ENCODE measurements at places on chromosomes 16 and 17. TPM values are rescaled to one million over a fixed set of nuclear protein-coding genes. Genes with fewer than 3 reads are reported as not detected.

DNA sequence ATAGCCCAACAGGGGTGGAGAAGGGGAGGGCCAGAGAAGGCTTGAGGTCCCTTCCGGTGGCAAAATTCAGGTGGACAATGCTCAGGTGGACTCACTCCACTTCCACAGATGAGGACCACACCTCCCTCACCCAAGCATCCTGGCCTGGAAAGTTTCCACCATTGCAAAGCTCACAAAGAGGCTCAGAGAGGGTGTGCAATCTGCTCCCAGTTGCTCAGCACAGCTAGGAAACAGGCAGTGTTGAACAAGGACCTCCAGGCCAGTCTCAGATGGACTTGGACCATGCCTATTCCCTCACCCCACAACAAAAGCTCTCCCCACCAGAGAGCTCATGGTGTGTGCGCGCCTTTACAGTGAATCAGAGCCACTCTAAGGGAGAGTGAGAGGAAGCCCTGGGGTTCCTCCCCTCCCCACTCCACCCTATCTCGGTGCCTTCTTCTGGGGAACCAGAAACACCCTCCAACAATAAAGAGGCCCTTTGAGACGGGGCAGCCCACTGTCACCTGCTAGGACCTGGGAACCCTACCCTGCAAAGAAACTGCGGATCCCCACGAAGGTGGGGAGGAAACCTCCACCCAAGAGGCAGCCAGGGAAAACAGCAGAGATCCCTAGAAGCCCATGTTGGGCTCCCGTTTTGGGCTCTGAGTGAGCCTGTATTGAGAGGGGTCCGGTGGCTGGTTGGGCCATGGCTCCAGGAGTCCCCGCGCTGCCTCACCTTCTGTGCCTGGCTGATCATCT lies 1.6 kb downstream of the FAM83G start:
- DNase-seq: no peak

- DNase-seq: no peak
These were observed 125.4 kb downstream of the MAP2K6 start for GRCh38 chr17:69539781-69540319.

GRCh38 chr17:72600934-72601333 lies 480.1 kb downstream of the SOX9 start:
- no peak for DNase-seq

GRCh38 chr17:41919165-41919817 lies 540 bp upstream of the ACLY start:
- no peak for DNase-seq

GRCh38 chr17:28327031-28327607 lies 8.1 kb downstream of the TMEM97 start:
- DNase-seq: peak; percentile 18

DNA sequence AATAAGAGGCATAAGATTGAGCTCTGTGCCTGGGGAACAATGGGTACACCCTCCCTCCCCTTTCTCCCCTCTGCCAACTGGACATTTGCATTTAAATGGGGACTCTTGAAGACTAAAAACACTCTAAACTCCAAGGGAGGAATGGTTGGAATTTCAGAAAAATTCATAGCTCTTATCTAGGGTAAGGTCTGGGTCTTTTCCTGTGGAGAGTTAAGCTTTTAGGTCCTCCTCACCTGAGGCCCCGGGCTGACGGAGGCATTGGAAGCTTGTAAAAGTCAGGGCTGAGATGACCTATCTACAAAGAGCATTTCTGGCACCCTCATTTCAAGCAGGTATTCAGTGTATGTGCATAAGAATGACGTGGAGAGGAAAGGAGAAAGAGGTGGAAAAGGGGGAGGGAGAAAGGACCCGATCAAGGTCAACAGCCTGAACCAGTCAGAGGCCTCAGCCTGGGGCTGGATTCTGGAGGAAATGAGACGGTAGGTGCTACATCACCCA lies 78.0 kb downstream of the RAP1GAP2 start:
- no peak for DNase-seq

DNA sequence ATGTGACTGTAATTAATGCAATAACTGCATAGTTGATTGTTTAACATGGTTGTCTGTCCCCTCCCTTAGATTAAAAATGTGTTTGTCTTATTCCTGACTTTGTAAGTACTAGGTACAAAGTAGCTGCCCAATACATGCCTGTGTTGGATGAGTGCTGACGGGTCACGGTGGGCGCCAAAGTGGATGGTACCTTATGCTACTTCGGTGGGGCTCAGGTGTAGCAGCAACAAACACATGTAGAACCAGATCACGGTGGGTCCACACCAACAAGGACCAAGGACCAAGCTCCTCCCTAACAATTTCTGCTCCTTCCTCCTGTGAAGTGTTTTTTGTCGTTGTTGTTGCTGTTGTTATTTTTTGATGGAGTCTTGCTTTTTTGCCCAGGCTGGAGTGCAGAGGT lies 46.4 kb upstream of the ZFHX3 start:
- no peak for DNase-seq

- DNase-seq: peak; percentile 46
These were observed 105.9 kb downstream of the METRNL start for GRCh38 chr17:83185023-83186002.

DNA sequence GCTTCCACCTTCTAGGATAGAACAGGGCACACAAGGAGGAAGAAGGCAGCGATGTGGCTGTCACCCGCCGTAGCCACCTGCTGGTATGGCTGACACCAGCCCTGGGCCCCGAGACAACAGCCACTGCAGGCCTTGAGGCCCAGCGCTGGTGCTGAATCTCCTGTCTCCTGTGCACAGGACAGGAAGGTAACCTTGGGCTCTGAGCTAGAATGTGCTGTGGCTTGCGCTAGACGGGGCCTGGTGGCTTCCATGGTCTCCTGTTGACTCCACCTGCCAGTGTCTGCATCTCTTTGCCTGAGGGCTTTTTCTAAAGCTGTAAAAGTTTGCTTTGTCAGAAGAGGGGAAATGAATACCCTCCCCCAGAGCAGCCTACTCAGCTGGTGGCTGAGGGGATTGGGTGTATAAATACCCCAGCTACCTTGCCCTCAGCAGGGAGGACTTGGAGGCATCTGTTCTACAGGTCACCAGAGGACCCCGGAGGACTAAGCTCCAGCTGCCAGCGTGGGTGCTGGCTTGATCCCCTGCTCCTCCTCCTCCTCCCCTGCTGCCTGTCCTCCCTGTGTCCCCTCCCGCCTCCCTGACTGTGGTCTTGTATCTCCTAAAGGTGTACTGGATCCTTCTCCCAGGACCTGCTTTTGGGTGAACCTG lies 76.1 kb upstream of the SDK2 start:
- no peak for DNase-seq

DNA sequence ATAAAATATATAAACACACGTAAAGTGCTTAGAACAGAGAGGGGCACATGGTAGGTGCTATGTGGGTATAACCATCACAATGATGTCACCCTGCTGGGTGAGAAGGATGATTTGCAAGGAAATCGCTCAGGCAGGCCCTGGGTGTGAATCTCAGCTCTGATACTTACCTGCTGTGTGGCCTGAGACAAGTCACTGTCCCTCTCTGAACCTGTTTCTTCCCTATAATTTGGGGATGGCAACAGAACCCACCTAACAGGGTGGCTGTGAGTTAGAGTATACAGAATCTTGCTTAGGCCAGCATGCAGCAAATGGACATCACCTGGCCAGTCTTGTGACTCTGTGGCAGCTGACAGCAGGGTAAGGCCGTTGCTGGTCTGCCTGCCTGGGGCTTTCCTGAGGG lies 36.6 kb upstream of the ALKBH5 start:
- DNase-seq: no peak

DNA sequence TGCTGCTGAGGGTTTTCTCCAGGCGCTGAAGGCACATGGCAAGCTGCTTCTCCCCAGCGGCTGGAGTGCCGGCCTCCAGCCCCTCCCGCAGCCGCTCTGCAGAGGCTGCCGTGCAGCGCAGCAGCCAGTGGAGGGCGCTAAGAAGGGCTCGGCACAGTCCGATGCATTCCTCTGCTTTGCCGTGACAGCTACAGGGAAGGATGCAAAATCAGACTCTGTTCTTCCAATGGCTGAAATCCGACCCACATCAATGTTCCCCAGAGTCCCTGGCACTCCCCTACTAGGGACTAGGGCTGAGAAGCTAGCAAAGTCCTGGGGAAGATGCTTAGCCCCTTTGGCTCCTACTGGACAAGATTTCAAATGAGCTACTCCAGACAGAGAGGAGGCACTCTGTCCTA lies 19.0 kb downstream of the MED24 start:
- DNase-seq: no peak

- DNase-seq: no peak
These were observed 76.9 kb downstream of the TEX14 start for GRCh38 chr17:58614859-58615459.

- DNase-seq: peak; percentile 62
These were observed 39.4 kb downstream of the HS3ST3A1 start for GRCh38 chr17:13562271-13562800.

DNA sequence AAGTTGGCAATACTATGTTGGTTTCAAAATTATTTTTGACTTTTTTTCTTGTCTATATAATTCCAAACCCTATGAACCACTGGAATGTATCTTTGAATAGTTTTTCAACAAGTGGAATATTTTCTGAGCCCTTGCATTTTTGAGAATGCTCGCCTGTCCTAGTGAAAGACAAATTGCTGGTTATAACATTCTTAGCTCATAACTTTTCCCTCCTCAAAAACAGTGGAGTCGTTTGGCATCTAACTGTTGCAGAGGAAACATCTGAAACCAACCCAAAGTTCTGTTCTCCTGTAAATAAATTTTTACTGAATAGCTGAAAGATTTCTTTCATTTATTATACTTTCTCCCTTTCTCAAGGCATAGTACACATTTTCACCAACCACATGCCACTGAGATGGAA lies 11.3 kb upstream of the COX10 start:
- no peak for DNase-seq

GRCh38 chr16:23611936-23612335 lies 15.8 kb upstream of the NDUFAB1 start:
- no peak for DNase-seq

DNA sequence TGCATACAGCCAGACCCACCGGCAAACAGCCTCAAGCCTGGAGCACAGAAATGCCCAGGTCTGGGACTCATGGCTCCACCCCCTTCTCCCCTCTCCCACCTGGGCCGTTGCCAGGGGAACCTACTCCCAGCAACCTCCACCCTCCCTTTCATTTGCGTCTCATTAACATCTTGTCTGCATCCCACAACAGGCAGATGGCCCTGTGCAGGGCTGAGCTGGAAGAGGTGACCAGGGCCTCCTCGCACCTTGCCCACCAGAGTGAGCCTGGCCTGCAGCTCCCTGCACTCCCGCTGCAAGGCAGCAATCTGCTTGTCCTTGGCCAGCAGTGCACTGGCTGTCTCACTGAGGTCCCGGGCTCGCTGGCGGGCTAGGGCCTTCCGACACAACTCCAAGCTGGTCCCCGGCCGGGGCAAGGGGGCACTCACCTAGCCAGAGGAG lies 3.3 kb downstream of the TSPOAP1 start:
- DNase-seq: no peak

DNA sequence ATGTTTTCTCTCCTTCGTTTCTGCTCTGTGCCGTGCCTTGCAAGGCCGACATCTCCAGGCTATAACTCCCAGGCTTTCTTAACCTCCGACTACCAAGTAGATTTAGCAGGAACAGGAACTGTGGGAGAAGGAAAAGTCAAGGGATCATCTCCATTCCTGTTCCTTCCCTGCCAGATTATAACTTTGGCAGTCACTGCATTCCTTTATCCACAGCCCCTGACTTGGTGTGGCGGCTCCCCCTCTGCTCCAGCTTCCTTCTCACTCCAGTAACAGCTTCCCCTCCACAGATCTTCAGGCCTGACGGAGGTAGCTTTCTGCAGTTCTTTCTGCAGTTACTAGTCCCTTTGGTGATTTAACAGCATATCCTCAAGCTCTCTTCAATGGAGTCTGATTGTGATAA lies 234.6 kb upstream of the MON1B start:
- no peak for DNase-seq

- DNase-seq: no peak
These were observed 94.0 kb downstream of the SOCS1 start for GRCh38 chr16:11161974-11162373.

- DNase-seq: peak; percentile 59
These were observed at the start of gene NTN1 for GRCh38 chr17:9021158-9021991. Gene NTN1 (plus strand): TSS chr17:9021510. CDS start chr17:9022374, 864 bp downstream.

DNA sequence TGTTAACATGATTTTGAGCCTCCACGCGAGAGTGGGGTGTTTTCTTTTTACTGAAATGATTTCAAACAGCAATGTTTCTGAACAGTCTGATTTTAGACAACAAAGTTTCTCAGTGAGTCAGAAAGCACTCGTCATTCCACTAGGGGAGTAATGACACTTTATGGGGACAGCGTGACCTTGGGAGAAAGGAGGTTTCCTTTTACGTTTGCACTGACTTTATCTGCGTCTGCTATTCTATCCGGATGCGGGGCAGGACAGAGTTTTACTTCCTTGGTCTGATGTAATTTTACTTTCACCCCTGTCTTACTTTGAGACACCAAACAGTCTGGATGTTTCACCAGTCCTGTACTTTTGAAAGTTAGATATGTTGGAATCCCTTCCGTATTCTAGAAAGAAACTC lies 20.7 kb downstream of the SLC47A1 start:
- DNase-seq: peak; percentile 59

The KCNH6 gene
- not detected for total RNA-seq

The KRTAP29-1 gene
- not detected for total RNA-seq

The FBXL16 gene
- 1.3 TPM for total RNA-seq

The CDH13 gene
- total RNA-seq: 75.4 TPM

The SLC47A2 gene
- total RNA-seq: not detected

The CD300E gene
- total RNA-seq: 0.52 TPM

The ZDHHC1 gene
- total RNA-seq: 11.8 TPM

The CACNA1H gene
- total RNA-seq: 9.4 TPM

The NT5M gene
- 4.3 TPM for total RNA-seq

The KRT28 gene
- not detected for total RNA-seq
